ENCODE measurements at places on chromosomes 12 and 14.
A peak's percentile ranks its signal among the peaks of the same experiment; 100 is the strongest.

DNA sequence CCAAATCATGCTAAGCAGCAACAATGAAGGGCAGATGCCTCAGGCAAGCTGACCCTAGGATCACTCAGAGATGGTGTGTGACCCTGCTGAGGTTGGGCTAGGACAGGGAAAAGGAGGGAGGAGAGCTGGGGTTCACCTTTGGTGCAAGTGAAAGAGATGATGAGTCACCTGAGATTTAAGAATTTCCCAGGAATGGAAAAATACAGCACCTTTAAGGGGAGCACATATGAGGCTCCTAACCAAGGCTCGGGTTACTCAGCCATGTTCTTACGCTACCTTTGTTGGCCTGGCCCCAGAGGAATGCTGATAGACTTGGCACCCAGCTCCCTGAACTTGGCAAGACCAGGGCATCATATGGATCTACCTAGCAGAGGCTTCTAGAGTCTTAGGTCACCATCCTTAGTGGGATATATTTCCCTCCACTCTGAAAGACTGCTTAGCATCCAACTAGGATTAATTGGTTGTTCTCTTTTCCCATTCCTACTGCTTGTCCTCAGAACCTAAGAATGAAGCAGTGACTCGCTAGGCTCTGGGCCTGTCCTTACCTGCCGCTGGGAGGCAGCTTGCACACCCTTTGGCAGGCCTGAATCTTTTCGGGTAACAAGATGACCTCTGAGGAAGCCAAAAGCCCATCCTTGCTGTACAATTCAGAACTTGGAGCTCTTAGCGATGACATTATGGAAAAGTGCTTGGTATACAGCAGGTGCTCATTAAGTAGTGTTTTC, 4.0 kb upstream of the NAA25 start:
- no peak for DNase-seq

DNA sequence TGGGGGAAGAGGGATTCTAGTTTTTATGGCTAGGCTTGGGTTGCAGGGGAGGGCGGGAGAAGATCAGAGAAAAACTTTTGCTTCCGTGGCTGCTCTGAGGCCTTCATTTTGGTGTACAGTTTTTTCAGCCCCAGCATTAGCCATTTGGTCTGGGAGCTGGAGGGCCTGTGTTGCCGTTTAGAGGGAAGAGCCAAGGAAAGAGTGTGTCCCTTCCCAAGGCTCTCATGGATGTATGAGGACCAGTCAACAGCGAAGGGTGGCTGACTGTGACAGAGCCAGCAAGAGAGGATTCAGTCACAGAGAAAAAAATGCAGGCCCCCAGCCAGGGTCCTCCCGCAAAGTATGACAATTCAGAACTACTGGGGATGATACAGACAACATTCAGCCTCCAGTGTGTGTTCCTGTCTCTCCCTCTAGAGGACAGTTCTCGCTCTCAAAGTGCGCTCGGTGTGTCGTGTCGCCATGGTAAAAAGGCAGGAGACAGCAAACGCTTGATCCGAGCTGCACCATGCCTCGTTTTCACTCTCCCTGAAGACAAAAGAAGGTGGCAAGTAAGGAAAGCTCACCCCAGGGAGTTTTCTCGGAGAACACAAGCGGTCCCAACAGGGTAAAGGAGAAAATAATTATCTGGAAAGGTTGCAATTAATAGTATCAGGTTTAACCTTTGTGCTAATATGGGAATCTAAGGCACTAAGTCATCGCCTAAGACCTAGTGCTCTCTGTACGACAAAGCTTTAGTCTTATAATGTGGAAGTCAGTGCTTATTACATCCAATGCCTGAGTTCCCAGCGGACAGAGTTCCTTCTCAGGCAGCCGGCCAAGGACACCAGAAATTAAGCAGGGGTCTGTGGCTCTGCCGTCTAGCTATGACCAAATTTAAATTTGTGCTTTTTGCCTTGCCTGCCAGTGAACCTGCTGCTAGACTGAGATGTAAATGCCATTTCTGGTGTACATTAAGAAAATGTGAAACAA, 157.3 kb upstream of the PLXNC1 start:
- DNase-seq, result no peak

DNA sequence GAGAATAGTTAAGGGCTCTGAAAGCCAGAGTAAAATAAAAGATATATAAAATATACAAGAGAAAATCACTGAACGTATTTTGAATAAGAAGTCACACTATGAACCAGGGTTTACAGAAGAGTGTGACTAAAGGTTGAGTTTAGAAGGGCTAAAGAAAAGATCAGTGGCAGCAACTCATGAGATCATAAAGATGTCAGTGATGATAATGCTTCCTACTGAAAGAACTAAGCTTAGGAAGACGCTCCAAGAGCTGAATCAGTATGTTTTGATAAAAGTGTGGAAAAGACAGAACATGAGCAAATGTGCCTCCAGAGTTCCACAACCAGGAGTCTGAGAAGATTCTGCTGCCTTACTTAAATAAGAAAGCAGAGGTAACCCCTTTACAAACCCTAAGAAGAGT, 74.6 kb downstream of the KITLG start:
- no peak for DNase-seq

- DNase-seq, result no peak
These were observed 217.4 kb upstream of the PWP1 start for GRCh38 chr12:107468182-107468581.

GRCh38 chr14:99188731-99189191, 83.2 kb downstream of the BCL11B start:
- DNase-seq, result no peak

DNA sequence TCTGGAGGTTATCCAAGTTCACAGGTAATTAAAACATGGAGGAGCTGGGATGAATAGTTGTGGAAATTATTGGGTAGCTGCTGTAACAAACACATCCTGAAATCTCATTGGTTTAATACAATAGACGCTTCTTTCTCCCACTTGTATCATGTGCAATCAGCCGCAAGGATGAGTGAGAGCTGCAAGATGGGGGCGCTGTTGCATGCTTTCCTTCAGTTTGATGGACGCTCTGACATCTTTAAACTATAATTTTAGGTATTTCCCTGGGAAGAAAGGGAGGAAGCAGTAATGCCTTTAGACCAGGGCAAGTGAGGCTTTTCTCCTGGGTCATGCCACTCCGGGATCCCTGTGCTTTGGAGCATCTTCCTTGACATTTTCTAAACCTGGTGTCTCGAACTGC, 178.7 kb downstream of the PAWR start:
- no peak for DNase-seq

- DNase-seq, result peak; percentile 2
These were observed 56.3 kb downstream of the FGD4 start for GRCh38 chr12:32455607-32456071.

DNA sequence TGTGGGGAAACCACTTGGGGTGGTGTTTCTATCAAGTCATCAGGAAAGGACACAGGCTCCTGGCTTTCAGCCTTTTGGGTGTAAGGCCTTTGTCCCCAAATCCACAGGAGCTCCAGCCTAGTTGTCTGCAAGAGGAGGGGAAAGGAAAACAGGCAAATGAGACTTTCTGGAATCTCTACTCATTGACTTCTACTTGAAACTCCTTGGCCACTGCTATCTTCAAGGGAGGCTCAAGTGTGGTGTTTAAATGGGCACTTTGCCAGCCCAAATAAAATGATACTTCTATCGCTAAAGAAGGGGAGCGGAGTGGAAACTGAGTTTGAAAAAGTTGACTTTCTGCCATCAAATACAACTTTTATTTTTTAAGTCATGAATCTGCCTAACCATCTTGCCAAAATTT, 445.9 kb upstream of the RGS6 start:
- no peak for DNase-seq

- peak; percentile 43 for DNase-seq
These were observed 1392.4 kb upstream of the TMEM132C start for GRCh38 chr12:126874427-126875026.

DNA sequence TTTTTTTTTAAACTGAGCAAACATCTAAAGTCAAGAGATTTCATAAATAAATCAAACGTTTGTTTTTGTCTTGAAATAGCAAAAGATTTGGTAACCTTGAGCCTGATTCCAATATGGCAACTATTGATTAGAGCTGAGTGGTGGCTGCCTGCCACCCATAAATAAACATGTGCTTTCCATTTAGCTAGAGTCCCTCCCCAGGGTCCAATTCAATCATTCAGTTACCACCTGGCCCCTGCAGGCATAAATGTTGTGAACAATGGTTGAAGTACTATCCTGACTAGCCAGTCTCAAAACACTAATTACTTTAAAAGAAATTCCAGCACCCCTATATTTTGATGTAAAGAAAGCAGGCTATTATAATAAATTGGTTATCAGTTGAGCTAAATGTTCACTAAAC, 129.7 kb upstream of the GRIP1 start:
- no peak for DNase-seq

- DNase-seq, result no peak
These were observed 5.8 kb downstream of the MON2 start for GRCh38 chr12:62472472-62472871.

GRCh38 chr14:69796797-69797500, at the start of gene SLC10A1:
TSS of gene SLC10A1 (minus strand) at chr14:69797241. CDS start at chr14:69797155, 86 bp downstream.
- no peak for DNase-seq

GRCh38 chr14:20970983-20971704, 15.9 kb downstream of the RNASE2 start:
- peak; percentile 63 for DNase-seq

DNA sequence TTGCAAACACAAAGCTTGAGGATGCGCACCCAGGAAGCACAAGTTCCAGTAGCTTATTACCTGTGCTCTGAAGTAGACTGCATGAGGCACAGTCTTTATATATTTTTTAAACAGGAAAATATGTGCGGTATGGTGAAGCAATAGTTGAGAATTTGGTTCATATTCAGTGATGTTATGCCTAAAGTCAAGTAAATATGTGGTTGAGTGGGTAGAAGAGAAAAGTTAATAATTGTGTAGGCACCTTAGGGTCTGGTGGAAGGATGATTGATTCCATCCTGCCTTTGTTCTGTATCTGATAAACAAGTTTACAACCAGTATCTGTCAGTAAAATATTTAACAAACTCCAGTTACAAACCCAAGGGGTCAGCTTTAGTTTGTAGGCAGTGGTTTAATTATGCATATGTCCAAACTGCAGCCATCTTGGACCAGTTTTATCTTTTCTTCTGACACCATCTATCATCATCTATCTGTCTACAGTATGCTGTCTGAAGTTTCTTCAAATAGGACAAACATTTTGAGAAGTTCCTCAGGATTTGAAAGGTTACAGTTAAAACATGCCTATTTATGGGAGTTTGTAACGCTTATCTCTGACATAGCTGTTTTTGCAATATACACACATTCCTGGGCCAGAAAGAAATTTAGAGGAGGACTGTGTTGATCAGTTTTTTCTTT, 10.8 kb downstream of the SINHCAF start:
- no peak for DNase-seq

DNA sequence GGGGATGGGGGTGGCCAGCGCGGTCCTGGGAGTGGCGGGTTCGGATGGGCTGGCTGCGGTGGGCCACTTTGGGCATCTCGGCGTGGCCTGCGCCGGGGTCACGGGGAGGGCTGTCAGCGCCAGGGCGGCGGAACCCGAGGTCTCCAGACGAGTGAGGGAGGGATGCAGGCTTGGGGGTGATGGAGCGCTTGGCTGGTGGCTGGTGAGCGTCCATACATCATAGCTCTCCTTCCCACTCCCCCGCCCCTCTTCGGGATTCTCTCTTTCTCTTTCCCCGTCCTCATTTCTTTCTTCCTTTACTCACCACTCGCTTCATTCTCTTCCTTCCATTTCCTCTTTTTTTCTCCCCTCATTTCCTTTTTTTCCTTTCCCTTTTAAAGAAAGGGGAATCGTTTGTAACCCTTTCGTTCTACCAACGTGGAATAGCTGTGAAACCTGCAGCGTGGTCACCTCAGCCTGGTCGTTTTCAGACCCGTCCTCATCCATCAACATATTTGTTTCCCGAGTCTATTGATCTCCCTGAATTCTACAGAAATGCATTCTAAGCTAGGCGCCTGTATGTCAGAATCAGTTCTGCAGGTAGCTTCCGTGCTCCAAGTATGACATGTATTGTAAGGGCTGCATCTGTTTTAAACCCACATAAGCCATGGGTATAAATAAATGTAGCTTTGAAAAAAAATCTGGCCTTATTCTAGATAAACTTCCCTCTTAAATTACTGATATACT, 260.3 kb upstream of the E2F7 start:
- DNase-seq, result no peak

DNA sequence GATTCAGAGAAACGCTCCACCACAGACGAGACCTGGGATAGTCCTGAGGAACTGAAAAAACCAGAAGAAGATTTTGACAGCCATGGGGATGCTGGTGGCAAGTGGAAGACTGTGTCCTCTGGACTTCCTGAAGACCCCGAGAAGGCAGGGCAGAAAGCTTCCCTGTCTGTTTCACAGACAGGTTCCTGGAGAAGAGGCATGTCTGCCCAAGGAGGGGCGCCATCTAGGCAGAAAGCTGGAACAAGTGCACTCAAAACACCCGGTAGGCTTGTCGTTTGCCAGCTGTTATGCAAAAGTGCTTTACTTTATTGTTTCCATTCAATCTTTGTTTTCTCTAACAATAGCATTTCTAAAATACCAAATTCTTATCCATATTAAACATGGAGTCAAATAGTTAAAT, 287.3 kb downstream of the NAV3 start:
- no peak for DNase-seq

DNA sequence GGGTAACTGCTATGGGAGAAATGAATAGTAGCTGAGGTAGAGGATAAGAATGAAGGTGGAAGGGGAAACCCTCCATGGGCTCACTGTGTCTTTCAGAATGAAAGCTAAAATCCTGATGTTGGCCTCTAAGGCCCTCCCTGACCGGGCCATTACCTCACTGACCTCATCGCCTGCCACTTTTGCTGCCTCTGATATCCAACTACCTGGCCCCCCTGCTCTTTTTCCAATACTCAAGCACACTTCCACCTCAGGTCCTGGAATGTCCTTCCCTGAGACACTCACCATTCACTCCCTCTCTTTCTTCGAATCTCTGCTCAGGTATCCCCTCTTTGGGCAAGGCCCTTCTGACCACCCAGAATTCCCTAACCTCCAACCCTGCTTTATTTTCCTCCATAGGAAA, 1.4 kb upstream of the BATF start:
- DNase-seq, result no peak

DNA sequence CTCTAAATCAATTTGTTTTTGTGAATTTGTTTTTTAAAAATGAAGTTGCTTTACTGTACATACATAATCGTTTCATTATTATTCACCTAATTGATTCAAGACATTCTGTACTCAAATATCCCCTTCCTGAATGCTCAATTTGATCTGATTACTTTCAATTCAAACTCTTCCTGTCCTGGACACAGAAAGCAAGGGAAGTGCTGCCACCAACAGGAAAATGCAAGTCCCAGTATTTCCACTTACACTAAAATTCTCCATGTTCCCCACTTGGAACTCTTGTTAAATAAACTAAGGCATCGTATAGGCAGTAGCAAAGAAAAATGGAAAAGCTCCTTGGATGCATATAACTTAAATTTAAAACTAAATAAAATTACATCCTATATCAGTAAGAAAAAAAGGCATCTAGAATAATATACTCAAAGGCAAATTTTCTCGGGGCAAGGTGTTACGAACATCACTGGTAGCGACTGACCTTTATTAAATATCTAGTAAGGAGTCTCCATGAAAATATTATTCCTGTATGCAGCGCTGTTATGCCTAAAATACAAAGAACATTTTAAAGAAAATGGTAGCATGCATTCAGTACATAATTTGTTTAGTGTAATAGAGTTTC, 72.0 kb upstream of the DBX2 start:
- no peak for DNase-seq

- no peak for DNase-seq
These were observed 376.0 kb downstream of the C12orf75 start for GRCh38 chr12:105706321-105706972.
